Ecto neural progenitor cell (in vitro differentiated cells): ENCODE measurements at places on chromosomes 3 and 15.

DNA sequence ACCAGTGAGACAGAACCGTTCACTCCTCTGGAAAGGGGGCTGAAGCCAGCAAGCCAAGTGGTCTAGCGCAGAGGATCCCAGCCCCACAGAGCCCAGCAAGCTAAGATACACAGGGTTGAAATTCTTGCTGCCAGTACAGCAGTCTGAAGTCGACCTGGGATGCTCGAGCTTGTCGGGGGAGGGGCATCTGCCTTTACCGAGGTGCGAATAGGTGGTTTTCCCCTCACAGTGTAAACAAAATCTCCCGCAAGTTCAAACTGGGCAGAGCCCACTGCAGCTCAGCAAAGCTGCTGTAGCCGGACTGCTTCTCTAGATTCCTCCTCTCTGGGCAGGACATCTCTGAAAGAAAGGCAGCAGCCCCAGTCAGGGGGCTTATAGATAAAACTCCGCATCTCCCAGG is 11.4 kb downstream of the CEP97 start:
- no peak for DNase-seq

GRCh38 chr3:28173836-28174235 is 67.6 kb upstream of the CMC1 start:
- no peak for DNase-seq

- DNase-seq, result no peak
Observed at GRCh38 chr3:179731544-179731943, 78.7 kb downstream of the USP13 start.

DNA sequence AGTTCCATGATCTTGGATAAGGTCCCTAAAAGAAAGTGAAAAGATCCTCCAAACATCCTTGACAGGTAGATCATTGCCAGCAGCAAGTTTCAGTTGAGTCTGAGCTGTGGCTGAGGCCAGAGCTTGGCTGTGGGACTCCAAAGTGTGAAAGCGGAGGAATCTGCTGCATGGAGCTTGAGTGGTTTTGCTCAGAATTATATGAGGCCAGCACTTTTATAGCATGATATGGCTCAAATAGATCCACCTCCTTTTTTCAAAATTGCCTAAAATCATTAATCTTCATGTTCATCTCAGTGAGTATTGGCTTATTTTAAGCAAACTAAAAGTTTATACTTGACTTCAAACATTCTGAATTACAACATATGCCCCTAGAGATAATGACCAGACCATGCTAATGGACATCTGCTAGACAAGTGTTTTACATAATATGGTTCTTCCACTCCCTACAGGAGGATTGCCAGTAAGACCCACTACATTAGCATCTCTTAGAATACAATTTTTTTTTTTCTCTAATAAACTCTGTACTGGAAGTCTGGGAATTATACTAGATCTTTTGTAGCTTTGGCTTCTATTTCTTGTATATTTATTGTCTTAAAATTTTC is 368.1 kb downstream of the ZPLD1 start:
- DNase-seq, result no peak

DNA sequence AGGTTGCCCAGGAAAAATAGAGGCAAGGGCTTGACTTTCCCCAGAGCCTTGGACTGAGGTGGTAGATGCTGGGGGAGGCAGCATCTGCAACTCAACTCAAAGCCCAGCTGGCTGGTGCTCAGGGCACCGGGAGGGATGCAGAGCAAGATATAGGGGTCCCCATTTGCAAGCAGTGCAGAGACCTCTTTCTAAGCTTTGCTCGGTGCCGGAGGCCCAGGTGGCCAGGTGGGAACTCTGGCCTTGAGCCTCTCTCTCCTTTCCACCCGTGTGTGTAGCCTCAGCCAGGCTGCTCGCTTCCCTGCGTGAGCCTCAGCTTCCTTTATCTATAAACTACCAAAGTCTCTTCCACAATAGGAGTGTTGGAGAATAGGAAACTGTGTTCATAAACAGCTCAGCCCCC is 36.5 kb downstream of the SLC6A6 start:
- DNase-seq, result no peak

DNA sequence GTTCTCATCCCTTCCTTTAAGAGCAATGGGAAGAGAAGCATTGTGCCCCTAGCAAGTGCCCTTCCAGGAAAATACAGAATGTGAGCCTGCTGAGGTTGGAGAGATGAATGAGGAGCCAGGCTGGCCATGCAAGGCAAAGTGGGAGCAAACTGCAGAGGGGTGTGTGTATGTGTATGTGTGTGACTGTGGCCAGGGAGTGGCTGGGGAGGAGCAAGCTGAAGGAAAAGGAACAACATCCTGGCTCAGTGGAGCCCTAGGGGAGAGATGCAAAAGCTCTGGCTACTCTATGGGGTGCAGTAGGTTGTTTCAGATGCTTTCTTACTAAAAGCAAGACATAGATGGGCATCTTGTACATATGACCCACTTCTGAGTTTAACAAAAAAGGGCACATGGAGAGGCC is 20.6 kb downstream of the FOXP1 start:
- no peak for DNase-seq

GRCh38 chr3:53936347-53936746 is 44.7 kb upstream of the SELENOK start:
- no peak for DNase-seq

- no peak for DNase-seq
Observed at GRCh38 chr3:16279010-16279801, 14.2 kb downstream of the OXNAD1 start.

DNA sequence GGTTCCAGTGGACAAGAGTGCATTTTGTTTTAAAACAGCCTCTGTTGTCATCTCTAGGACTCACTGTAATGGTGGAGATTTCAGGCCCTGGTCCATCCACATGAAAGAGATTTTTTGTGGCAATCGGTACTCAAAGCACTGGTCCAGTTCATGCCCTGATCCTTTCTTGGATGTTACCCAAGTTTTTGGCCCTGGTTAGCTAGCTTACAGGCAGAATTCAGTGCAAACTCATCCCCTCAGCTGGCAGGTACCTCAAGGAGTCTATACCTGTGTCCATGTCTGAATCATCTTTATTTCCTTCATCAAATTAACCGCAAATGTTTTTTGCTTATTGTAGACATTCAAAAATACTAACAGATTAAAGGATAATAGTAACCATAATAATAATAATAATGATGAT is 13.7 kb upstream of the MEF2A start:
- DNase-seq, result no peak

DNA sequence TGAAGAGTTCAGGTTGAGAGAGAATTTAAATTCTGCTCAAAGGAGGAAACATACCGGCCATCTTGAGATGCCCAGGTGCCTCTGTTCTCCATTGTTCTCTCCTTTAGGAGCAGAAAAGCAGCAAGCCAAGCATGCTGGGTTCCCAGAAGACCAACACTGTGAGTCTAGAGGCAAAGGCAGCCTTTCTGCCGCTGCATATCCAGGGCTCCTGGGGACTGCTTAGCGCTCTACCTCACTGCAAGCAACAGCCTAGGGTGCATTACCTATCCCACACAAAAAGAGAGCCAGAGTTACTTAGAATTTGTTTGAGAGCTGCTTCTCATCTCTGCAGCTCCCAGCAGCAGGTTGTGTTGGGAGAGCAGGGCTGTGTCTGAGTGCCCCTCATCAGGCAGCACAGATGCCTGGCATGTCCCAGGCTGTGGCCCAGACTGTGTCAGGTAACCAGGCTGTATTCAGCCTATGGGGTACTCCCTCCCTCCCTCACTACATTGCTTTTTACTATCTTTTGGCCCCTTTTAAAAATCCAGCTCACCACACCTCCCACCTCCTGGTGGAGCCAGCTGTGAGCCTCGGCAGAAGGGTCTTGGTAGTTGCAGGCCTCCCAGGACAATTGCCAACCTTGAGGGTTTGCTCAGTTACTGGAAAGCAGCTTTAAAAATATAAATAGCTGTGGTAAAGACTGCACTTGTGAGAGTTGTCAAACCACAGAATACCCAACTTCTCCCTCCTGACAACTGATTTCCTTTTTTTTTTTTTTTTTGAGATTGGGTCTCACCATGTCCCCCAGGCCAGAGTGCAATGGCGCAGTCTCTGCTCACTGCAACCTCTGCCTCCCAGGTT is 30.2 kb downstream of the BCL2L10 start:
- DNase-seq, result no peak

- DNase-seq, result no peak
Observed at GRCh38 chr3:113898892-113899291, 48.9 kb upstream of the ZDHHC23 start.

DNA sequence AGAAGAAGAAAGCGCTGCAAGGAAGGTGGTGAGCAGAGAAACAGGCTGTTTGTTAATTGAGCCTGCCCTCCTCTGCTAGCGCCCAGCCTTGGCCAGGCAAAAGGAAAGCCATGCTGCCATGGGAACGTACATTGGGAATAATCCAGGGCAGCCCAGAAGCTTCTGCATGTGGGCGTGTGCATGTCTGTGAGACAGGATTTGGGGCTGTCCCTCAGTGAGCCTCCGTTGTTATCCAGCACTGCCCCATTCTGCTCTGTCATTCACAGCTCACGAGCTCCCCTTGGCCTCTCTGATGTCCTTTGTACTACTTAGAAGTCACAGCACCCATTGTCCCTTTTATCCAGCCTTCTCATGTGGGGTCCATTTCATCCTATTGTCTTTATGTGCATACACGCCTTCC is 239.1 kb upstream of the ROPN1 start:
- no peak for DNase-seq

GRCh38 chr15:70098153-70098460 is 390 bp upstream of the TLE3 start:
- DNase-seq, result no peak

- DNase-seq, result no peak
Observed at GRCh38 chr3:48459331-48459730, 12.8 kb downstream of the ATRIP start.

DNA sequence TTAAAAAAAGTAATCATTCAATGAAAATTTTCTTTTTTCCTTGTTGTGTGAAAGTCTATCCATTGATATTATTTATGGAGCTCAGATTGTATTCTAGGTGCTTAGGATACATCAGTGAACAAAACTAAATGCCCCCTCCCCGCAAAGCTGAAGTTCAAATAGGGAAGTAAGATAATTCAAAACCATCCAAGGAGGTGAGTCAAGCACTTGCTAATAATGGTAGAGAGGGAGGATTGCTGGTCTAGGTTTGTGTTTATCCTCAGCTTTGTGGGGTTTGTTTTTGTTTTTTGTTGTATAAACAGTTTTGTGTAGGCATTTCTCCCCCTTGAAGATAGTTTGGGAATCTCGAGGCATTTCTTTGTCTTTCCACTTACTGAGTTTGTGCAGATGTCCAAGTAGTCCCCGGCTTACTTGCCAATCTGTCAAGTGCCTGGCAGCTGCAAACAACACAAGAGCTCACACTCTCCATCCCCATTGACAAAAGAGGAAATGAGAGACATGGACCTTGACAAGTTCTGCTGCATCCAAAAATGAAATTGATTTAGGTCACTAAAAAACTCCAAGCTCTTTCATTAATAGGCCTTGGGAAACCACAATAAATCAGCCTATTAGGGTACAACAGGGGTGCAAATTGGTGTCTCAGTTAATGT is 575.8 kb upstream of the TBL1XR1 start:
- no peak for DNase-seq

DNA sequence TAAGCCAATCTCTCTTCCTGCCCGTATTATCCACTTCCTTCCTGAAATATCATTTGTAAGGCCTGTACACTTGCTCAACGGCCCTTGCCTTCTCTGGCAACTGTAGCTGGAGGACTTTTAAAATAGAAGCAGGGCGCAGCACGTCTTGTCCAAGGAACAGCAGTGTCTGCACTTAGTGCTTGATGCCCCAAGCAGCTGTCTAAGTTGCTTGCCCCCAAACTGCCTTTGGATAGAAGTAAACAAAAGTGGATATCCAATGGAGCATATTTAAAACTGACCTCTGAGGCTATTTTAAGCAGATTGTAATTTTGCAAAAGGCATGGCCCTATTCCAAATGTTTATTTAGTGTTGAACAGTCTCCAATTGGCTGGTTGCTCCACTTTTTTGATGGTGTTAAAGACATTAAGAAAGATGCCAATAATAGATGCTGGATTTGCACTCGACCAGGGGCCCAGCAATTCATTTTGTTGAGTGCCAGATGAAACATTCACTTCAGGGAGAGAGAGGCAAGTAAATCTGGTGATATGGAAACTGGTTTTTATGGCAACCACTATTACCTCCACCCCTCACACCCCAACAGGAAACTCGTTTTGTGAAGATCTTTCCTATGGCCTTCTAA is 526.8 kb upstream of the TBL1XR1 start:
- no peak for DNase-seq

DNA sequence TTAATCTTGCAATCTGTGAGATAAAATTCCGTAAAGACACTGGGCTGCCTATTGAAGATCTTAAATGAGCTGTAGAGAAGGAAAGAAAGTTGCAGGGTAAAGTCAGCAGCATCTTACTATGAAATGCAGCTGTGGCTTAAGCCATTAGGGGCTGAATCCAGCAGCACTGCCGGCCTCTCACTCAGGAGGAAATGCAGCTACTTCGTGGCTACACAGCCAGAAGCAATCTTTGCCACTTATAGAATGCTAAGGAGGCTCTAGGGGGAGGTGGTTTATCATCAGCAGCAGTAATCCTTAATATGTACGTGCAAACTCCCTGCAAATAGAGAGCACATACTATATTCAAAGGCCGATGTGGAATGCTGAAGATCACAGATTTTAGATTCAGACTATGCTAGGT is 19.1 kb upstream of the MCTP2 start:
- no peak for DNase-seq

- DNase-seq, result no peak
Observed at GRCh38 chr3:138253609-138254008, 66.5 kb downstream of the ARMC8 start.

DNA sequence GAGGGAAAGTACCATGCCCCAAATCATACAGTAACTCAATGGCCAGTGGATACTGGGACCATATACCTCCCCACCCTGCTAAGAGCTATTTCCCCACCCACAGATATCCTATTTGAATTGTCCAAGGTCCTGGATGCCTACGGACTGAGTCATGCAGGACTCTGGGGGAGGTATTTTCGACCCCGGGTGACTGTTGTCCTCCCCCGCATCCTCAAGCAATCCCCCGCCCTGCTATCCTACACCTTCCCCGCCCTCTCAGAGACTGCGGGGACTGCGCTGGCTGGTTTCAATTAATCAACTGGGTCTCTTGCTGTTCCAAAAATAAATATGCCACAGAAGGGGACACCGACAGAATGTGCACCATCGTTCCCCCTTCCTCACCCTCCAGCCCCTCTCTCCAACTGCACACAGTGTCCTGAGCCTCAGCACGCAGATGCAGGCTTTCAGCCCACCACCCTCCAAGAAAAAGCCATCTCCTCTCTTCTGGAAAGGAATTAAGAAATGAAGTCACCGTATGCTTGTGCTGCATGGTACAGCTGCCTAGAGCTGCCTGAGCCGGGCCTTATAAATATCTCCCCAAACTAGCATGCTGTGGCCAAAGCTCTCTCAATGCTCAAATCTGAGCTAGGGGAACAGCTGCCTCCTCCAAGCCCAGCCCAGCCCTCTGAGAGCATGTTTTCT is 8.1 kb downstream of the CAV3 start:
- peak; percentile 64 for DNase-seq
